ENCODE measurements at places on chromosomes 1 and 21.

GRCh38 chr1:204257446-204257845 is 43.7 kb upstream of the GOLT1A start:
- no peak for DNase-seq

- no peak for DNase-seq
Measured at GRCh38 chr1:62691062-62691844, 3.1 kb upstream of the DOCK7 start.

- DNase-seq: no peak
Measured at GRCh38 chr1:85195703-85196102, 5.1 kb downstream of the SYDE2 start.

DNA sequence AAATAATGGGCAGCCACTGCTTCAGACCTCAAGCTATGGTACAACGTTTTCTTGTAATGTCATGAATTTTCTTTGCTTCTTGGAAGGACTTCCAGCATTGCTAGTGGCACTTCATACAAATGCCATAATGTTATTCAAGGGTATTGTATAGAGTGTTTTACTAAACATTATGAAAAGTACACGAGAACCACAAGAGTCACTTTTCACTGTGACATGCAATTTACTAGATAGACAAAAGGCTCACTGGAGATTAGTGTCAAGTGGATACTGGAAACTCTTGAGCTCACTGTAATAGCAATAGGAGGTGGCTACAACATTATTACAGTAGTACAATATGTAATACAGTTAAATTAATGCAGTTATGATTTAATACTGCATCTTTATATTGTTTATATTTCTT is 5.3 kb upstream of the OLFM3 start:
- DNase-seq: no peak

- no peak for DNase-seq
Measured at GRCh38 chr21:21605521-21605920, 607.3 kb downstream of the NCAM2 start.

GRCh38 chr1:20721117-20722061 is 3.6 kb upstream of the KIF17 start:
- no peak for DNase-seq

- DNase-seq: no peak
Measured at GRCh38 chr1:15938628-15939161, 37.2 kb downstream of the ZBTB17 start.

- DNase-seq: no peak
Measured at GRCh38 chr1:227546059-227546458, 17.3 kb upstream of the ZNF678 start.

GRCh38 chr21:39173716-39174680 is 9.3 kb downstream of the PSMG1 start:
- no peak for DNase-seq

DNA sequence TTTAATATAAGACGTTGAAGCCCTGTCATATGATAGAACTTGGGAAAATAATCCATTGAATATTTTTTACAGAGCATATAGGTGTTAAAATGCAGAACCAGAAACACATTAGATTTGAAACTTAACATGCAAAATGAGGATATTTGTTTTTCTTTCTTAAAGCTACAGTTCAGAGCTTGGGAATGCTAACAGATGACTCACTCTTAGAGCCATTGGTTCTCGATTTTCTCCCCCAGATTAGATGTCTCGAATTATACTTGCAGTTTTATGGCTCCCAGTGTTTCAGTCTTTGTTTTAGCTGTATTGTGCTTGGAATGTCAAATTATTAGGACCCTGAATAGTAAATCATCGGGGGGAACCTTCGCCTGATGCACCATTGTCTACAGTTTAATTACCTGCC is 575.7 kb upstream of the ZP4 start:
- no peak for DNase-seq

- DNase-seq: no peak
Measured at GRCh38 chr21:28704746-28705145, 287.9 kb downstream of the LTN1 start.
